ENCODE measurements at places on chromosomes 7 and 10.
A peak's percentile ranks its signal among the peaks of the same experiment; 100 is the strongest.

DNA sequence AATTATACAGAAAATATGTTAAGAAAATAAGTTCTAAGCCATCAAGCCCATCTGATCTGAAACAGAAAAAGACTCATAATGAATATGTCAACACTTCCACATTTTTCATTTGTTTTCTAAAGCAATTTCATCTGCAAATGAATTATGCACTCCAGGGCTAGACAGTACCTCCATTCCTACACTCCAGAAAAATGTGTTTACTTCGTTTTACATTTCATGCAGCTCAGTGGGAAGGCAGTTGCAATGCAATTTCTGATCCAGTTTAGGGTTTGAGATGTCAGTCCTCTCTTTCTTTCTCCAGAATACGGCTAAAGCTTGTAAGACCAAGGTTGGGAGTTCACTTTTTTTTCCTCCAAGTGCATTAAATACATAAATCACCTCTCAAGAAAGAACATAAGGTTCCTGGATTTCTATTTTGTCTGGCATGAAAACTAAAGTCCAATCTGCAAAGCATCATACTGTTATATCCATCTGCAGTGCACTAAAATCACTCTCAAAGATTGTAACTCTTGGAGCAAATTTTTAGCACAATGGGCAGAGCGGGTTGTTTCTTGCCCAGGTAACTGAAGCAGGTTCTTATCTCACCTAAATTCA is 348.8 kb upstream of the C7orf33 start:
- H3K36me3 ChIP-seq = no peaks in the 10 kb centered on the region
- H3K27me3 ChIP-seq = peaks cover 15% of the 10 kb centered on the region
- no peak for DNase-seq
- no peak overlapping the region for H3K27ac ChIP-seq
- no peak overlapping the region for H3K4me3 ChIP-seq
- H3K4me1 ChIP-seq = peaks cover 3% of the 10 kb centered on the region

DNA sequence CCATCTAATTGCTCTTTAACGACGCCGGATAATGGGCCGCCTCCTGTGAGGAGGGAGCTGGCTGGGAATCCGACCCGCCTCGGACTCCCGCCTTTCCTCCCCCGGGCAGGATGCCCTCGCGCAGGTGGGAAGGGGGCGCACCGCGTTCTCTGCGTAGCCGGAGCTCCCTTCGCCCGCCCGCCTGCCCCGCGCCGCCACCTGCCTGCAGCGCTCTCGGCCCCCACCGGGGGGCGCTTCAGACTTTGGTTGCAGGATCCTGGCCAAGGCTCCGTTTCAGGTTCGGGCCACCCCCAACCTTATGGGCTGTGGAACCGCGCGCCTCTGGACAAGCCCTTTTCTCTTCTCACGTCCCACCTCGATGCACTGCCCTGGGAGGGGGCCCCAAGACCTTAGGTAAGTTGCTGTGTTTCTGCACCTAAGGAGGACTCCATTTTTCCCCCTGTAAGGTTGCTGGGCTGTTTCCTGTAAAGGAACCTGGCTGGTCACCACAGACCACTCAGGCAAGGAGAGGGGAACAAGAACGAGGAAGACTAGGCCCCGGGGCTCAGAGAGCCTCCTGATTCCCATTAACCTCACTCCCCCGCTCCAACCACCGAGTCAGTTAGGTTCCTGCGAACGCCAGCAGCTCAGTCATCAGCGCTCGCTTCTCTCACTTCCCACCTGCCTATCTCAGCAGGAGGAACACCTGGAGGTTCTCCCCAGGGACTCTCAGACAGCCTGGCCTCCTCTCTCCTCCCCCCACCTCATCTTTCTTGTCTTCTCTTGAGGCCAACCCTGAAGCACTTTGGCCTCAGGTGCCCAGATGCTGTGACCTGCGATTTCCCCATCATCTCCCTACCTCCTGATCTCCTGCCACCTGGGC is 11.3 kb upstream of the KAZALD1 start:
- peak overlapping the region; percentile 39 for H3K4me3 ChIP-seq
- no peak overlapping the region for H3K27ac ChIP-seq
- peak; percentile 72 for DNase-seq
- peaks cover 47% of the 10 kb centered on the region for H3K27me3 ChIP-seq
- no peaks in the 10 kb centered on the region for H3K36me3 ChIP-seq

- no peak overlapping the region for H3K27ac ChIP-seq
- DNase-seq = no peak
- no peaks in the 10 kb centered on the region for H3K36me3 ChIP-seq
Observed at GRCh38 chr10:91512458-91512857, 102.3 kb downstream of the HECTD2 start.

- H3K27me3 ChIP-seq = no peaks in the 10 kb centered on the region
- H3K27ac ChIP-seq = no peak overlapping the region
- peaks cover 21% of the 10 kb centered on the region for H3K36me3 ChIP-seq
- DNase-seq = no peak
- H3K4me3 ChIP-seq = no peak overlapping the region
Observed at GRCh38 chr10:48431871-48432270, 125.4 kb downstream of the MAPK8 start.

DNA sequence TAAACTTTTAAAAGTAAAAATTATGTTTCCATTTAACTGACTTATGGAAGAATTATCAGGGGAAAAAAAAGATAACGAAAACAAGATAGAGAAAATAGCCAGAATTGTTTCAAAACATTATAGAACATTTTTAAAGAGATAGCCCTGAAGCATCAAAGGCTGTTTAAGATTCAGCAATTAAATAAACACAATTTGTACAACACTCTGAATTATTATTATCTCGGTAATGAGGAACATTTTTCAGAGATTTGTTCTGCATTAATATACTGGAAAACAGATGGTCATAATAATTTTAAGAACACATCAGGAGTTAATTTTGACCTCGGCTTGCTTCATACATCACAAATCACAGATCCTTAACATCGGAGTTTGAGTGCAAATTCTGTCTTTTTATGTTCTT is 643.8 kb downstream of the SORCS1 start:
- H3K4me3 ChIP-seq = no peak overlapping the region
- no peak overlapping the region for H3K27ac ChIP-seq
- no peak for DNase-seq
- no peaks in the 10 kb centered on the region for H3K27me3 ChIP-seq
- H3K36me3 ChIP-seq = no peaks in the 10 kb centered on the region
- no peaks in the 10 kb centered on the region for H3K4me1 ChIP-seq

Data from activated T-helper 2 cell treated with anti-CD3 and anti-CD28 coated beads, Interferon-gamma antibody, Interleukin-2, Interleukin-4, amounts not matched to agents 10 μg/mL and 5 μg/mL and 100 μg/mL, durations not matched to agents 14 hours and 24 hours and 36 hours (primary cell).